ENCODE measurements at places on chromosomes 3 and 15.

GRCh38 chr3:96843505-96844203, 29.3 kb downstream of the EPHA6 start:
- DNase-seq: no peak

DNA sequence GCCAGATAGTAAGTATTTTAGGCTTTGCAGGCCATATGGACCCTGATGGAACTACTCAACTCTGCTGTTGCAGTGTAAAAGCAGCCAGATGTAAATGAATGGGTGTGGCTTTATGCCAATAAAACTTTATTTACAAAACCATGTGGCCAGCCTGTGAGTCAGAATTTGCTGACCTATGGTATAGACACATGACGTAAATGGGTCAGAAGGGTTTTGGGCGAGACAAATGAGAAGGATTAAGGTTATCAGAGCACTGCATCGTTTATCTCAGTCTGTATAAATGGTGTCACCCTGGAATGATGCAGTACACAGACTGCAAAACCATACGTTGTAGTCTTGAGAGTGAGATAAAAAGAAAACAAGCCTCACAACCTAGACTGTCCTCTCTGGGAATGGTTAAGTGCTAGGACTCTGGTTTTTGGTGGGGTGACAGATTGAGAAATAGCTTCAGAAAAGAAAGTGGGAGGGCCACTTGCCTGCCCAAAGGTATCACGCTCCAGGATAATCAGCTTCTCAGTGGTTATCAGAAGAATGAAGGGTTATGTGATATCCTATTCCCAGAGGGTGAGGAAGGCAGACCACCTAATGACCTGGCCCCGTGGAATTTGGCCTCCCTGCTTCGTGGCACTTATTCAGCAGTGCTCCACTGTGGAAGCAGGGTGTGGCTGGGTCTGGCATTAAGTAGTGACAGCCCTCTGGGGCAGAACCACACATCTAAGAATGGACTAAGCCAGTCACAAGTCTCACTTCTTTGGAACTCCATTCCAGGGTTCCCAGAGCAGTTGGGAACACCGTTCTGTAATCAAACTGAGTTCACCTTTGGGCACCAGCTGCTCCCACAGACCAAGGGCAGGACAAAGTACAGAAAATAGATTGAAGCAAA, 46.1 kb downstream of the ABHD5 start:
- DNase-seq: no peak

- no peak for DNase-seq
Observed at GRCh38 chr3:138241061-138241460, 54.0 kb downstream of the ARMC8 start.

GRCh38 chr3:66406163-66406562, 94.7 kb downstream of the LRIG1 start:
- no peak for DNase-seq

GRCh38 chr3:144708437-144708836, 736.8 kb downstream of the DIPK2A start:
- DNase-seq: no peak

Data from bone marrow (tissue), 2 donors.